EH (cell line): ENCODE measurements at places on chromosomes 11 and 22.

DNA sequence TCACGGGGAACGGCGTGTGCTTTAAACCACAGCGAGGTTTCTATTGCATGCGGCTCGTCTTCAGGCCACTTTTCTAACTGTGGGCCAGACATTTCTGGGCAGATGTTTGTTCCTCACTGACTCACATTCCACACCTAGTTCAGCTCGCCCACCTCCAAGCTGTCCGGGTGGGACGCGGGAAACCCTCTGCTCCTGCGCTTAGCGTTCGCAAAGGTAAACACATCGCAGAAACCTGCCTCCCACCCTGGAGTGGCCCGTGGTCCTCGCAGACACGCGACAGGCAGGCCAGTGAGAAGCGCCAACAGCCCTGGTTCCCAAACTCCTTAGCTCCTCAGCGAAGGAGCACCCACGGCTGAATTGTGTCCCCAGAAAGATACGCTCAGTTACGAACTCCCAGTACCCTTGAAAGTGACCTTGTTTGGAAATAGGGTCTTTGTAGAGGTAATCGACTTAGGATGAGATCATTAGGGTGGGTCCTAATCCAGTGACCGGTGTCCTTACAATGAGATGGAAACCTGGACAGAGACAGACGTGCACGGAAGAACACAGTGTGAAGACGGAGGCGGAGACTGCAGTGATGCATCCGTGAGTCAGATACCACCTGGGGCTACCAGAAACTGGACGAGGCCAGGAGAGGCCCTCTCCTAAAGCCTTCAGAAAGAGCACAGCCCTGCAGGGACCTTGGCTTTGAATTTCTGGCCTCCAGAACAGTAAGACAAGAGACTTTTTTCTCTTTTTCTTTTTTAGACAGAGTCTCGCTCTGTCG, 82.7 kb downstream of the CELSR1 start:
- peak; percentile 33 for DNase-seq

DNA sequence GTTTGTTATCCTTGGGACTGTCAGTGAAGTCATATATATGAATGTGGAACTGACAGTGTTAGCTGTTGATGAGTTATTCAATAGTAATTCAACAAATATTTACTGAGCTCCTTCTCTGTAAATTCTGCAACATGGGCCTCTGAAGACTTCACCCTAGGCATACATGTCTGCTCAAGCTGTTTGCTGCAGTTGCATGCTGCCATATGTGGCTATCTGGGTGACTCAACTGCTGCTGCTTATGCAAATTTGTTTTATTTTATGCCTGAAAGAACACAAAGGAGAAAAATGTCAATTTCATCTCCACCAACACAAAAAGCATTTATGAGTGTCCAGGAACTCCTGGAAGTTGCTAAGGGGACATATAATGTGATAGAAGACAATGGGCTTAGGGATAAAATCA, 417.6 kb downstream of the AASDHPPT start:
- no peak for DNase-seq

DNA sequence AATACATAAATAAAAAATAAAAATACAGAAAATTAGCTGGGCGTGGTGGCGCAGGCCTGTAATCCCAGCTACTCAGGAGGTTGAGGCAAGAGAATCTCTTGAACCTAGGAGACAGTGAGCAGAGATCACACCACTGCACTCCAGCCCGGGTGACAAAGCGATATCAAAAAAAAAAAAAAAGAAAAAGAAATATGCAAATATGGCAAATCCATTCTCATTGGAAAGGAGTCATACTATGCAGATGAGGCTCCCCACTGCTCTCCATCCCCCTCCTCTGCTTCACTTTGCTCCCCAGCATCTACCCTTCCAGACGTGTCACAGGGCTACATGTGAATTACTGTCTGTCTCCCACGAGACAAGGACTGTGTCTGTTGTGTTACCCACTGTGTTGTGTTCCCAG, 36.3 kb upstream of the PDGFB start:
- no peak for DNase-seq

- DNase-seq = no peak
These were observed 3.2 kb upstream of the HMOX1 start for GRCh38 chr22:35377735-35378134.

DNA sequence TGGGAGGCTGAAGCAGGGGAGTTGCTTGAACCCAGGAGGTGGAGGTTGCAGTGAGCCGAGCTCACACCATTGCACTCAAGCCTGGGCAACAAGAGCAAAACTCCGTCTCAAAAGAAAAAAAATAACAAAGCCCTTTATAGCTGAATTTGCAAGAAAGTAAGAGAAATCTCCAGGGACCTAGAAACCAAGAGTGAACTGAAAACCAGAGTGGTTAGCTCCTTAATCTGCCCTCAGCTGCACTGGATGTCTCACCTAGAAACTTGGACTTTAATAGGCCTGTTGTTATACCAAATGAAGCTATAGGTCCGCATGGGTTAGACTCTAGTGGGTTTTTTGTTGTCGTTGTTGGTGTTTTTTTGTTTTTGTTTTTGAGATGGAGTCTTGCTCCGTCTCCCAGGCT, 4.1 kb downstream of the NEU3 start:
- no peak for DNase-seq

- DNase-seq = peak; percentile 95
These were observed 182.7 kb downstream of the ADAMTS15 start for GRCh38 chr11:130631119-130631518.

DNA sequence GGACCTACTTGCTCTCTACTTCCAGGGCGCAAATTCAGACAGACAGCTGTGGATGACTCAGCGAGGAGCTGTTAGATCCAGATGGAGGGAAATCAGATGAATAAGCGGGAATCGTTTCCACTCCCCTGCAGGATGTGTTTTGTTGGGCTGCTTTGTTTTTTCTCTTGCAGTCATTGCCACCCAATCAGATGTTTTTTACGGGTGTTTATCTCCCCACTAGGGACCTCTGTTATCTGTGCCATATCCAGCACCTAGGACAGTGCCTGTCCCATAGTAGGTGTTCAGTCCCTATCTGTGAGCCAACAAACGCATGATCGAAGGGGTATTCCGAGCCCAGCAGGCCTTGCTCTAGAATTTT, 51.1 kb upstream of the PARVG start:
- DNase-seq = peak; percentile 37

DNA sequence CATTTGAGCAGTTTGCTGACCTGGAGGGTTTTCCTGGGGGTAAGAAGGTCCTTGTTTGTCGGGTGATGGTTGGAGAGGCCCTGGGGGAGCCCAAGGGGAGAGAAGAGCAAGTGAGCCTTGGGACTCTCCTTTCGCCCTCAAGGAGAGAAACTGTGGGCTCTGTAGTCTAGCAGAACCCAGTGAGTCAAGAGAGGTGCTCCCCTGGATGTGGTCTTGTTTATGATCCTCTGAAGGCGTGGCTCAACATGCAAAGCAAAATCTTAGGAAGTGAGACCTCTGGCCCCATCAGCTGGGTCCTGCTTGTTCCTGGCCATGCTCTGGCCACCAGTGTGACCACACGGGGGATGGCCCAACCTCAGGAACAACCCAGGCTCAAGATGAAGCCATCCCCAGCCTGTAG, 66.5 kb upstream of the ALX4 start:
- no peak for DNase-seq

- no peak for DNase-seq
These were observed 45.0 kb downstream of the BCR start for GRCh38 chr22:23225337-23225723.
